ENCODE measurements at places on chromosomes 11 and 22.

GRCh38 chr11:48011798-48012391 lies 31.5 kb downstream of the PTPRJ start:
- no peak for DNase-seq

GRCh38 chr11:67493548-67494370 lies 10.9 kb downstream of the AIP start:
- DNase-seq = no peak

GRCh38 chr11:70220136-70220535 lies 17.0 kb downstream of the FADD start:
- no peak for DNase-seq

DNA sequence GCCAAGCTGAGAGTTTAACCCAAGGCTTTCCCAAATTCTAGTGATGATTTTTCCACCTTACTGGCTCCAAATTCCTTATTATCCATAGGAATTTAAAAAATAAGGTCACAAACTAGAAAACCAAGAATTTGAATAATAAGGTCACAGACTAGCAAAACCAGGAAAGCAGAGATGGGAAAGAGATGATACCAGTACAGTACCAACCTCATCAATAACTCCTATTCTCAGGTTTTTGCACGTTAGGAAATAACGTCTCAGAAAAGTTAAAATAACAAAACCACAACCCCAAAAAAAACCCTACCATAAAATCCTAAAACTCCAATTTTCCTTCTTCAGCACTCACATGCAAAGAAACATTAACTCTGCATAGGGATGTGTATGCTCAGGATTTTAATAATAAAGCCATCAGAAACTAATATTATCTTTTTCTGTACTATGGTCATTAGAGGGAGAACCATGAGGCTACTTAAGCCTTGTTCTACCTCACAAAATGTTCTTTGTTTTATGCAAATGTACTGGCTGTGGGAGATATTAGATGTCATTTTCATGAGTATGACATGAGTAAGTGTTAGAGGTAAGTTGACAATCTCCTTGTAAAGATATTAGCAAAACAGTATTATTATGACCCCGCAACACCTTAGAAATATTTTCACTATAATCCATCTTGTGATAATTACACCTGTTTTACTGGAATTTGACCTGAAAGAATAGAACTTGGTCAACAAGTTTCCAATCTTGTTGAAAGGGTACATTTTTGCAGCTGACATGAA lies 16.1 kb upstream of the EED start:
- DNase-seq = no peak

DNA sequence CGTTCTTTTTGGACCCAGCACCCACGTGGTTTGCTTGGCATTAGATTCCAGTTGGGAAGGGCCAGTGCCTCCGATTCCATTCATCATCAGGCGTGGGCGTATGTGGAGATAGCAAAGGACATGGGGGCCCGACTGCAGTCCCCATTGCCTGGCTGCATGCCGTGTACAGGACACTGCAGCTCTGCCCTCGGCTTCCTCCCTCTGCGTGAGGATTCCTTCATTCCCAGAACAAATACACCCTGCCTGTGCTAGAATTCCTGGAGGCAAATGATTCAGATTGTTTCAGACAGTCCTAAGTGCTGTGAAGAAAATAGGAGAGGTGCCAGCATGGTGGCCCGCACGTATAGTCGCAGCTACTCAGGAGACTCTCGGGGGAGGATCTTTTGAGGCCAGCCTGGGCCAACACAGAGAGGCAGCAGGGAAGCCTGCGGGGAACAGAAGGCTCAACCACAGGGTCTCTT lies 15.4 kb downstream of the DERL3 start:
- DNase-seq = no peak

DNA sequence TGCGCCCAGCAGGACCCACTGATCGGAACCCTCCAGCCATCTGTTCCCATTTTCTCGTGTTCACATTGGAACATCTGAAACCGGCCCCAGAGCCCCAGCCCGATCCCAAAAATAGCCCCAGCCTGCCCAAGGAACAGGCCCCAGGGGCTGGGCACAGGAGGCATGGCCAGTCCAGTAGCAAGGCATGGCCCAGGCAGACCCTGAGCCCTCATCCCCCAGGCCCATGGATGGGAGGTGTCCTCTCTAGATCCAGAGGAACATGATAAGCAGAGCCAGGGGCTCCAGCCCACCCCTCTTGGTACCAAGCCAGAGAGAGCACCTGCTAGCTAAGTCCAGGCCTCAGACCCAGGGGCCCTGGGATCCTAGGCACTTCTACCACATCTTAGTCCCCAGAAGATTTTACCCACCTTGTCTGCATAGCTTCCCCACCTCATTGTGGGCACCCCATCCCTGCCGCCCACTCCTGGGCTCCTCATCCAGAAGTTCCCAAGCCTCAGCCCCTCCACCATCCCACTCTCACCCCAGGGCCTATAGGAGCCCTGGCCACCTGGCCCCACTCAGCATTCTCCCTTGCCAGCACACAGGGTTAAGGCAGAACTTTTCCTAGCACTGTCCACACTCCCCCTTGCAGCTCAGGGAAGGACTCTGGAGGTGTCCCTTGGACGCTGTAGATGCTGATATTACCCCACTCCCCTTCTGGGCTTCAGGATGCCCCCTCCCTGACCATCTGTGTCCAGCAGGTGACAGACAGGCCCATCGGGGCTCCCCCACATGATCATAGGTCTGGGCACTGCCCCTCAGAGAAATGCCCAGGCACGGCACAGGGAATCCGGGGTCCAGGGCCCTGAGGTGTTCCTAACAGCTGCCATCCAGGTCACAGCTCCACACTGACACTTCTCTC lies 9.5 kb downstream of the BCL9L start:
- no peak for DNase-seq

- DNase-seq = no peak
Observed at GRCh38 chr11:83764643-83765042, 478.5 kb upstream of the CCDC90B start.

GRCh38 chr11:119529063-119529845 lies 106.3 kb upstream of the THY1 start:
- DNase-seq = no peak

DNA sequence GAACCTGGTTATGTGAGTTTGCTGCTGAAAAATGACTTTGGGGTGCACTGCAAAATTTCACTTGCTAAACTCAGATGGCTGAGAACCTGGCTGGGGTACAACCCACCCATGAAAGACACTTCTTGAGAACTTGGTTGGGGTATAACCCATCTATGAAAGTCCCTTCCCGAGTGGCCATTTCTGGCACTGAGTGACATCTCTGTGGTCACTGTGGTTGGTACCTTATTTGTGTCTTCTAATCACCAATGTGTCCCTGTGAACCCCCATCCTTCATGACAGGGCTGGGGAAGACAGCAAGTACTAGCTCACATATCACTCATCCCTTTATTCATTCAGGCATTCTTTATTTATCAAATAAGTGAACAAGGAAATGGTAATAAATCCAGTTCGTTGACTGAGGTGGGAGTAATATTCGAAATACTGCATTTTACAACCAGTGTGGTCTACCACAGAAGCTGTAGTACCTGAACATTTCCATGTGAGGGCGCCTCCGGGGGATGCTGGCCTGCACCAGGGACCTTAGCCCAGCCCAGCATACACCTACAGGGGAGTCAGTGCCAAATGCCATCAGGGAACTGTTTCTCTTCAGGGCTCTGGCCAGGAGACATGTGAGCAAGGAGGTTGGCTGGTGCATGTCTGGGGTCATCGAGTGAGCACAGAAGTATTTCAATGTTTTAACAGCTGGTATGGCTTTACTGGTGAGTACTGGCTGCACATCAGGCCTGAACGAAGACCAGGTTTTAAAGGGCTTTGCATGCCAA lies 122.1 kb downstream of the CSNK2A3 start:
- DNase-seq = no peak

DNA sequence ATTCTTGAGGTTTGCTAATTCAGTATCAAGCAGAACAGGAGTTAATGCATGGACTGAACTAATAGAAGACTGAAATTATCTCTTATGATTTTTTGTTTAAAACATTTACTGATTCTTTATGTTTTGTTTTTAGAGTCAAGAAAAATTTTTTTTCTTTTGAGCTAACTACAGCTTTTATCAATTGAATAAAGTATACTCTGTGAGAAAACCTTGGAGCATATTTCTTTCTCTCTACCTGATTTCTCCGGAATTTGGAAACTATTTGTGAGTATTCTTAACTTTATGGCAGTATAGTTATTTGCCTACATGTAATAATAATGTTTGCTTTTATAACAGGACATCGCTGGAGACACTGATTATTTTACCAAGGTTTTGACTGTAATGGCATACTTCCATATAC lies 18.1 kb upstream of the CRTAM start:
- no peak for DNase-seq

DNA sequence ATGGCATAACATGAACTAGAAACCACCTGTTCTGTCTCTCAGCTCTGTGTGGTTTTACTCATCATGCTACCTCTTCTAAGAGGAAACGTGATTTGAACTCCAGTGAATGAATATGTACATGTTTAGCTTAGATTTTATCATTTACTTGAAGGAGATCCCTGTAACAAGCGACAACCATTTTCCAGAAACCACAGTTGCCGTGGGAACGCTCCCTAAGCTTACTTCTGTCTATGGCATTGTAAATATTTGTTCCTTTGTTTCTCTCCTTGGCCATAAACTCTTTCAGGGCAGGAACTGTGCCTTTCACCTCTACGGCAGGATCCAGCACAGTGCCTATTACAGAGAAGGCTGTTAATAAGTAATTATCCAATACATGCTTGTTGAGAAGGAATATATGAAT lies 17.1 kb upstream of the TPH1 start:
- no peak for DNase-seq

GRCh38 chr22:45977003-45977411 lies at the start of gene WNT7B:
WNT7B (minus strand) TSS chr22:45977162; CDS start chr22:45976754, 408 bp downstream.
- DNase-seq = no peak

GRCh38 chr22:35873426-35873825 lies 155.2 kb downstream of the RBFOX2 start:
- no peak for DNase-seq

GRCh38 chr11:69573761-69574607 lies 67.0 kb upstream of the CCND1 start:
- DNase-seq = no peak

DNA sequence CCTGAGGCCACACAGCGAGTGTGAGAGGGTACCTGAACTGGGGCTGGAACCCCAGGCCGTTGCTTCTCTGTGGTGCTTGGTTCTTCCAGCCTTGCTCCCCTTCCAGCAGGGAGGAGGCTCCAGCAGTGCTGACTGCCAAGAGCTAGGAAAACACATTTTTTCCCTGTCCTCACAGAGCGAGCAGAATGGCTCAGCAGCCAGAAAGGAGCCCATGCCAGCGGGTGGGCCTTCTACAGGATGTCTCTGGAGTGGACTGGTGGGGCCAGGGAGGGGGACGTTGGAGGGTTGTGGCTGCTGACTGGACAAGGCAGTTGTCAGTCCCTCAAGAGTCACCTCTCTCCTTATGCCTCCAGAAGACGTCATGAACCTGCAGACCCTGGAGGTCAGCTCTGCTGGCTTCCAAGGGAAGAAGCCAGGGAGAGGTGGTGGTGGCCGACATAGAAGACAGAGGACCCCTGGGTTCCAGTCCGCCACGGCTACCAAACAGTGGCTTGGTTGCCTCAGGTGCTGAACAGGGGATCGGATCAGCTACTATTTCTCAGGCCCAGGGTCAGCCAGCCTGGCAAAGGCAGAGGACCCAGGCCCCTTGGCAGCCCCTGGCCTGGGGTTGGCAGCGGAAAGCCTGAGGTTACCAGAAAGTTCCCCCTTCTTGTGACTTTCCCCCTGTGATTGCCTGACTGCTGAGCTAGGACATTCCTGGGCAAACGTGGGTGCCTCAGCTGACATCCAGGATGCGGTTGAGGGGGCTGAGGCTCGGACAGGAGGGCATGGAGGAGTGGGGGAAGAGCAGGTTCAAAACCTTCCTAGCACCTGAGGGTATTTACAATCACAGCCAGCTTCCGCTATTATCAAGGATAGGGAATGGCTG lies 3.7 kb downstream of the MAFF start:
- DNase-seq = no peak

- peak; percentile 30 for DNase-seq
Observed at GRCh38 chr22:26321469-26321913, 107.6 kb upstream of the ASPHD2 start.

DNA sequence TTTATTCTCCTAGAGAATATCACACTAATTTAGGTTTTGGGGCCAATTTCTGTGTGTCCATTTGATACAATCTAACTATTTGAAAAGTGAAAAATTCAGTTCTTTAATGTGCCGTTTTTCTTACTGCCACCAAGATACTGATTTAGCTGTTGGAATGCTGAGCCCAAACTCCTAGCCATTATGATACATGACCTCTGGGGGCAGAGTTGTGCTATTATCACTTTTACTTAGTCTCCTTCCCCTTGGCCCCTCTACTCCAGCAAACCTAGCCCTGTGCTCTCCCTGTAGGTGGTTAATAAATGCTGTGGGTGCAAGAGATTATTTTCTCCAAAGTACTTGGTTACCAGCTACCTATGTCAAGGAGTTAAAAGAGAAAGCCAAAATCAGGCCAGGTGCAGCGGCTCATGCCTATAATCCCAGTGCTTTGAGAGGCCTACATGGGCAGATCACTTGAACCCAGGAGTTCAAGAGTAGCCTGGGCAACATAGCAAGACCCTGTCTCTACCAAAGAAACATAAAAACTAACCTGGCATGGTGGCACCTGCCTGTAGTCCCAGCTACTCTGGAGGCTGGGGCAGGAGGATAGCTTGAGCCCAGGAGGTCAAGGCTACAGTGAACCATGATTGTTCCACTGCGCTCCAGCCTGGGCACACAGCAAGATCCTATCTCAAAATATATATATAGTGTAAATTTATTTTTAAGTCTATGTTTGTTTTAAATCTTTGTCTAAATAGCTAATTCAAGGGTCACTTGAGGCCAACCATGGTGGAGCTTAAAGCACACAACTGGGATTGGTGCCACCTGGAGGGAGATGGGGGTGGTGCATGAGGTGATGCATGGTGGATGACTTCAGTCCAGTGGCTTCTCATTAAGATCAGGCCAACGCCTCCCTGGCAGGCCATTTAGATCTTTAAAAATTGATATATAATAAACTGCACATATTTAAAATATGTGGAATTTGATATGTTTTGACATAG lies 193.2 kb upstream of the PLET1 start:
- DNase-seq = no peak

GRCh38 chr11:85752890-85753581 lies 57.9 kb downstream of the SYTL2 start:
- DNase-seq = no peak

DNA sequence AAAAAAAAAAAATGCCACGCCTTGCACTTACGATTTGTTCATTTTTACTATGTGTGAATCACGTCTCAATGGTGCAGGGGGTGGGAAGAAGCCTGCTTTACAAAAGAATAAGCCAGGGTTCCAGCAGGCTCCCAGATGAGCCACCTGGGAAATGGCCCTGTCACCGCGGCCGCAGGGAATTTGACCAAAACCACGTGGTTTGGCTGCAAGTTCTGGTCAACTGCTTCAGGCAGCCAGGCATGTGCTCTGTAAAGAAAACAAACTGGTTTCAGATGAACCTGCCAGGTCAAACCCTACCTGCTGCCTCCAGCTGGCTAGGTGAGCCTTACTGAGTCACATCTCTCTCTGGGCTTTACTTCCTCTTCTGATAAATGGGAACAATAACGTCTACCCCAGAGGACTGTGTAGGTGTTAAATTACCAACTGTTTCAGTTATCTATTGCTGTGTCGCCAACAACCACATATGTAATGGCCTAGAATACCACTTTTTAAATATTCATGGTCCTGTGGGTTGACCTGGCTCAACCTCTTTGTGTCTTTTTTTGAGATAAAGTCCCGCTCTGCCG lies 30.5 kb upstream of the GCAT start:
- no peak for DNase-seq
